H1 (cell line): ENCODE measurements at places on chromosomes 4 and X. TPM values are rescaled to one million over a fixed set of nuclear protein-coding genes. Genes with fewer than 3 reads are reported as not detected.

Gene PAGE1
- total RNA-seq: not detected in 2 replicates

- no peak for DNase-seq
Measured at GRCh38 chrX:6666624-6667023, 131.7 kb upstream of the VCX3A start.

GRCh38 chr4:14926368-14926767 lies 75.9 kb upstream of the CPEB2 start:
- DNase-seq: no peak

- DNase-seq: no peak
Measured at GRCh38 chr4:17956245-17956644, 65.3 kb downstream of the LCORL start.
